Hippocampal formation (tissue), 2 donors: ENCODE measurements at places on chromosomes 3 and 15.

GRCh38 chr3:150925751-150926201 is 20.5 kb upstream of the MINDY4B start:
- DNase-seq: no peak

DNA sequence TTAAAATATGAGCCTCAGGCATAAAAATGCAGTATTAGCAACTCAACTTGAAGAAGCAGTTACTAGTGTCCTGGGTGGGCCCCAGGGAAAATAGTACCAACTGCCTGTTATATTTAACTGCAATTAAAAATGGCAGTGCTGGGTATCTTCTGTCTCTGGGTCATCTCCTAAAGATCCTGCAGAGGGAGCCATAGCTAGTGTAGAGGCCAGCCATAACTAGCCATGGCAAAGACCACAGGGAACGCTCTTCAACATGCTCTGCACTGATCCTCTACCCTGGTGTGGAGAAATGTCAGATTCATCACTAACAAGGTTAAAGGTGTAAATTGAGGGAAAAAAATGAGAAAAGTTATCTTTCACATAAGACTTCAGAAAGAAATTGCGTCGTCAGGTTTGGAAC is 181.3 kb downstream of the SNRPN start:
- no peak for DNase-seq

GRCh38 chr15:61033940-61034677 is 195.0 kb downstream of the RORA start:
- no peak for DNase-seq

GRCh38 chr15:22954798-22955543 is 25.2 kb downstream of the CYFIP1 start:
- no peak for DNase-seq

- no peak for DNase-seq
These were observed 43.9 kb downstream of the B3GNT5 start for GRCh38 chr3:183296944-183297343.

- DNase-seq: no peak
These were observed 24.4 kb downstream of the LSM3 start for GRCh38 chr3:14202874-14203520.

- no peak for DNase-seq
These were observed 75.1 kb downstream of the MOBP start for GRCh38 chr3:39542588-39542988.

- no peak for DNase-seq
These were observed 42.9 kb upstream of the MITF start for GRCh38 chr3:69696367-69696766.

- DNase-seq: no peak
These were observed 96.4 kb downstream of the ANO10 start for GRCh38 chr3:43525386-43525785.

GRCh38 chr3:101311676-101312075 is 8.7 kb downstream of the IMPG2 start:
- DNase-seq: no peak

- no peak for DNase-seq
These were observed 7.1 kb downstream of the ELL3 start for GRCh38 chr15:43769584-43770228.

DNA sequence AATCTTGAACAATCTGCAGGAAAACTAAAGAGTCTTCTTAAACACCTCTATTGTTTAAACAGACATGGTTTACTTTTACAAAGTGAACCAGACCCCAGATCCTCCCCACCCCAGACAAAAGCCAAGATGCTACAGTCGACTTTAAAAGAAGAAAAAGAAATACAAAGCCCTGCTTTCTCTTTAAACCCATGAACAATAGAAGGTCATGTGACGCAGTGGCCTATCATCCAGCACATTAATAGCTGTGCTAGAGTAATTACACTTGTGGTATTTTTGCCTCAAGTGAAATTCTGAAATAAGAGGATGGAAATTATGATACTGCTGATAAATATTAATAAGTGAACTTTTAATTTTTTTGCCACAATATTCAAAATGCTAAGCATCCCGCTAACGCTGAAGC is 613.4 kb downstream of the FOXP1 start:
- no peak for DNase-seq

- no peak for DNase-seq
These were observed 54.4 kb upstream of the SLC6A11 start for GRCh38 chr3:10761583-10761982.

DNA sequence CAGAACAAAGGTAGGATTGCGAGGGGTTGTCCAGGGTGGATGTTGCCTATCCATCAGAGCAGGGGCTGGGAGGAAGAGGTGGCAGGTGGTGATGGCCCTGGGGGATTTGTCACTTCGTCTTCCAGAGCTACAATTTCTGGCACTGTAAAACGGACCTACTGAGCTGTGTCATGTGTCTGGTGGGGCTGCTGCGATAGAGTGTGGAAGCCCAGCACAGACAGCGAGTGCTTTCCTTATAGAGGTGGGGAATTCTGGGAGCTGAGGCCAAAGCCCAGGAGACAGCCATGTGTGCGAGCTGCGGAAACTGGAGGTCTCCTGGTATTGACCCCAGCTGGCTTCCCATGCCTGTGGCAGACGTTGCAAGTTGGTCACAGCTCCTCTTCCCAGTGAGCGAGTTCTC is 61.2 kb upstream of the SEC22A start:
- no peak for DNase-seq

- no peak for DNase-seq
These were observed 12.2 kb downstream of the PROS1 start for GRCh38 chr3:93961489-93961888.

GRCh38 chr3:181326637-181327223 is 337.2 kb upstream of the DNAJC19 start:
- DNase-seq: no peak

GRCh38 chr3:41521010-41521655 is 321.8 kb downstream of the CTNNB1 start:
- no peak for DNase-seq

- no peak for DNase-seq
These were observed 294.9 kb upstream of the ZNF385D start for GRCh38 chr3:22045882-22046281.

DNA sequence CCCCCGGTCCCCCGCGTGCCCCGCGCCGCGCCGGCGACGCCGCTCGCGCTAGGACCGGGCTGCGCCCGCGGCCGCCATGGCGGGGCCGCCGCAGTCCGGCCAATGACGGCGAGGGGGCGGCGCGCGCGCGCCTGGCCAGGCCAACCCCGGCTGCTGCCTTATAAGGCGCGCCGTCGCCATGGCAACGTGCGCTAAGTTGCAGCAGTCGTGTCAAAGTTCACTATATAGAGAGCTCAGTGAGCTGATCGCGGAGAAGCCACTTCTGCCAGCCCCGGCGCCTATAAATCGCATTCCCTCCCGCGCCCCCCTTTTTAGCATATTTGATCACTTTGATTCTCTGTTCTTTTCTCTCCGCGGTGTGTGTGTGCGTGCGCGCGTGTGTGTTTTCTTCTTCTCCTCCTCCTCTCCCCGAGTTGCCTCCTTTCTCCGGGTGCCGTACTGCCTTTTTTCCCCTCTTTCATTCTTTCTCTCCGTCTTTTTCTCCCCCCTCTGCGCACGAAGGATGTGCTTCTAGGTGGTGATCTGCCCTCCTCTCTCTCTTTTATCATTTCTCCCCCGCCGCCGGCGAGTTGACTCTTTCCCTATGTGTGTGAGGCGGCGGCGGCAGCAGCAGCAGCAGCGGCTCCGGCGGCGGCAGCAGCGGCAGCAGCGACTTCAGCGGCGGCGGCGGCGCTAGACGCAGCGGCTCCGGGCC is at the start of gene NR2F2:
Gene NR2F2, plus strand, starts transcription at position 251 of the 694 bp plus-strand sequence. CDS start 1,406 bp downstream, outside the sequence.
- peak; percentile 80 for DNase-seq

- DNase-seq: no peak
These were observed 70.1 kb upstream of the MEF2A start for GRCh38 chr15:99495430-99496301.

DNA sequence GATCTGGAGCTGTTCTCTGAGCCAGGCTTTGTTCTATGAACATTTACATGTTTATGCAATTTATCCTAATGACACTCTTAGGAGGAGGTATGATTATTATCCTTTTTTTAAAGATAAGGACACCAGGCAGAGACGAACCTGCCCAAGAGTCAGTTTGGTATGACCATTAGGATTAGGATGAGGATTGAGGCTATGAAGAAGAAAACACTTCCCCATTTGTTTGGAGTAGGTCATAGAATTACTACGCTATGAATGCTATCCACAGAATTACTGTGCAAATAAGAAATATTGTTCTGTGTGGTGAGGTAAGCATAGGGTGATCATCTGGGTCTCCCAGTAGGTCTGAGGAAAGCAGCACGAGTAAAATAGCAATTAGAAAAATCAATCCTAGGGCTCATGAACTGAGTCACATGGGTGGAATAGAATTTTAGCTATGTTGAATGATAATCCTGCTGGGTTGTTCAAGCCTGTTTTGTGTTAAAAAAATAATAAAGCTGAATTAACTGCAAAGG is 23.9 kb downstream of the EIF4E3 start:
- no peak for DNase-seq

DNA sequence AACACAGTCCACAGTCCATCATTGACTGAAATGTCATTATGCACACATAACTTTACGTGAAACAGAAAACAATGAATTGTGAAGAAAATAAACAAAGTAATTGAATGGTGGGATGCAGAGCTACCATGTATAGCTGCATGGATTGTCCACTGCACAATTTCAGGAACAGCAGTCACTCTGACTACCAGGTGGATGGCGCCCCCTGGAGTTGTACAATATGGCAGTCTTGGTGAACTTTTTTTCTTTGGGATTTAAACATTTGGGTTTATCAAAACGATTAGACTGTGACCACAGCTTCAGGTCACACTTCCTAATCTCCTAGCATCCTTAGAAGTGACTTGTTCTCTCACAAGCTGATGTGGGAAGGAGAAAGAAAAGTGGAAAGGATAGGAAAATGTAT is 48.9 kb upstream of the TCF12 start:
- peak; percentile 19 for DNase-seq

- peak; percentile 35 for DNase-seq
These were observed 186.7 kb downstream of the NSUN3 start for GRCh38 chr3:94249491-94250079.

GRCh38 chr3:188739511-188739910 is 432.3 kb upstream of the TPRG1 start:
- no peak for DNase-seq

DNA sequence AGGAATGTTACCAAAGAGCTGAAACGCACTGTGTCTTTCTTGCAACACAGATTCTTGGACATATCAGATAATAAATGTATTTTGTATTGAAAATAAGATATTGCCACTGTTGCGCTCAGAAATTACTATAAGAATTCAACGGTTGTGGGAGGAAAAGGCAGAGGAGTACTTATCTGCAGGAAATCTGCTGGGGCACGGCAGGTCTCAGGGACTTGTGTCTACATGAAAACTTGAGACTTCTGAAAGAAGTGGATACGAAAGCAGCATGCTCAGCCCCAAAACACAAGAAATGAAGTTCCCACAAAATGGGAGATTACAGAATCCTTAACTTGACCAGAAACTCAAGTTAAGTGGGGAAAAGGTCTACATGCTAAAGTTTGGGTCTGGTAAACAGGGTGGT is 86.5 kb downstream of the IGSF11 start:
- no peak for DNase-seq

- no peak for DNase-seq
These were observed 70.9 kb upstream of the LPP start for GRCh38 chr3:188083011-188083410.

- DNase-seq: no peak
These were observed 15.8 kb upstream of the ARHGEF26 start for GRCh38 chr3:154105218-154105975.

DNA sequence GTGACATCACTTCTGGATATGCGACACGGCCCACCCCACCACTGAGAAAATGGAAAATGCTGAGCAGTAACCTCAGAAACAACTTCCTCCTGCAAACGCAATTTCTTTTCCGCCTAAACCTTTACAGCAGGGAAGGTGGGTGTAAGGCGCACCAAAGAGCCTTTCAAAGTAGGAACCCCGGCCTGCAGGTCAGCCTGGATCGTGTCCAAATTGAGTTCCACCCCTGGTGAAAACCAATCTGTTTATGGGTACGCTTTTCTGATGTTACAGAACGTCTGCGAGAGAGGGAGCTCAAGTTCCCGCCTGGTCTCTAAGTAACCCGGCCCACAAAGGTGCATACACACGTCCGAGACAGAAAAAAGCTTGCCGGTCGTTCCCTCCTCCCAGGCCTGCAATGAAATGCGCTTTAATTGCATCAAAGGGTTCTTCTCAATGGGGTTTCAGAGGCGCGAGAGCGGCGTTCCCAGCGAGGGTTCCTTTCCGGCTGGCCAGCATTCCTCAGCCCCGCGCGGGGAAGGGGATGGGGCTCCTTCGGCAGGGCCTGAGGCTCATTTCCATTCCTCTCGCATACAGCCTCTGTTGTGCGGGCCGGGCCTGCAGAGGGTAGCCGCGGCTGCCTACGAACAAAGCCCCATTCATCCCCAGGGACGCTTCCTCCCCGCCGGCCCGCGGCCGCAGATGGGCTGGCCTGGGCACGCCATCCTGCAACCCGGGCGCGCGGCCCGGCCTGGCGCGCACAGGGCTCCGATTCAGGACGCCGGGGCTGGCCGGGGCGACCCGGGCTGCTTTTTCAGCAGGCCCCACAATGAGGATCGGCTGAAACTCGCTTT is 138.1 kb downstream of the TMCO5A start:
- DNase-seq: peak; percentile 98

GRCh38 chr3:129365296-129366136 is 62.9 kb downstream of the EFCAB12 start:
- no peak for DNase-seq
